ENCODE measurements at places on chromosomes 12 and 14.
A peak's percentile ranks its signal among the peaks of the same experiment; 100 is the strongest.

DNA sequence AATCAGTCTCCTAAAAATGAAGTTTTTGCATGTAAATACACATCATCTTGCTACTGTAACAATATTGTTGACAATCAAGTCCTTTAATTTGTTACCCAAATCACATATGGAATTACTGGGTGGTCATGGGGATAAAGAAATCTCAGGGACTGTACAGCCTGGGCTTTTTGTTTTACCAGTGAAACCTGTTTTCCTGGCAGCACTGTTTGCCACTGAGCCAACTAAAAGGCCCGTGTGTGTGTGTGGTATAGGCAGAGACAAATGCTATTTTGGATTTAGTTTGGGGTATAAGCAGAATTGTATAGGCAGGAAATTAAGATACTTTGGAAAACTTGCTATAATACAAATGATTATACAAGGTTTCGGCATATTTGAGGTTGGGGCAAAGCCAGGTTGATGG lies 5.7 kb downstream of the NUP37 start:
- DNase-seq = no peak

- DNase-seq = no peak
These were observed 84.3 kb downstream of the FZD10 start for GRCh38 chr12:130246560-130246959.

DNA sequence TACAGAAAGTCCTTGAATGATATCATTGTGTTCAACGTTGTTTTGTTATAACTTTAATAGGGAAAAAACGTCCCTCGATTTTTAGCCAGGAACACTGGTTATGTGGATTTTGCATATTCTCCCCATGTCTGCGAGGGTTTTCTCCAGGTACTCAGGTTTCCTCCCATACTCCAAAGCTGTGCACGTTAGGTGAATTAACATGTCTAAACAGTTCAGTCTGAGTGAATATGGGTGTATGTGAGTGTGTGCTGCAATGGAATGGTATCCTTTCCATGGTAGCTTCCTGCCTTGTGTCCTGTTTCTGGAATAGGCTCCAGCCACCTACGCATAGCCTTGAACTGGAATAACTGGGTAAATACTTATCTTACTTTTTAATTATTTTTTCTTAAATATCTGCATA lies 810.8 kb upstream of the ATXN7L3B start:
- no peak for DNase-seq

DNA sequence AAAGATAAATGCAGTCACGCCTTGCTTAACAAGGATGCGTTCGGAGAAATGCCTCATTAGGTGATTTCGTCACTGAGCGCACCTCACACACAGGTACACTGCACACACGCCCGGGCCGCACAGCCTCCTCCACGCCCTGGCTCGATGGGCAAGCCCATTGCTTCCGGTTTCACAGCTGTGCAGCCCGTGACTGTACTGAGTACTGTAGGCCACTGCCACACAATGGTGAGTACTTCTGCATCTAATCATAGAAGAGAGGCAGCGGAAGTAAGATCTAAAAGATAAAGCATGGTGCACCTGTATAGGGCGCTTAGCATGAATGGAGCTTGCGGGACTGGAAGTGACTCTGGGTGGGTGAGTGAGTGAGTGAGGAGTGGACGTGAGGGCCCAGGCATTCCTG lies 4.3 kb downstream of the RIMBP2 start:
- peak; percentile 23 for DNase-seq

GRCh38 chr14:72643317-72643801 lies 250.5 kb downstream of the DPF3 start:
- peak; percentile 96 for DNase-seq

- DNase-seq = no peak
These were observed 30.8 kb downstream of the SDR9C7 start for GRCh38 chr12:56903374-56903773.

- no peak for DNase-seq
These were observed 54.3 kb downstream of the MAP3K9 start for GRCh38 chr14:70754991-70755390.
